ENCODE measurements at places on chromosomes 1 and 21. TPM values are rescaled to one million over a fixed set of nuclear protein-coding genes. Genes with fewer than 3 reads are reported as not detected.

The RAB42 gene
- total RNA-seq = 1.9 TPM

The UTS2 gene
- total RNA-seq = not detected

The RHBDL2 gene
- 19.3 TPM for total RNA-seq

The NBPF20 gene
- total RNA-seq = 4.0 TPM

The ATP1A4 gene
- 16.5 TPM for total RNA-seq

The AMPD2 gene
- 45.8 TPM for total RNA-seq

The FAM43B gene
- total RNA-seq = 0.52 TPM

The LRRC53 gene
- not detected for total RNA-seq

The FAM151A gene
- not detected for total RNA-seq

The PODN gene
- 20.9 TPM for total RNA-seq

The LRRC39 gene
- total RNA-seq = 1.8 TPM

The C1orf141 gene
- not detected for total RNA-seq

The MYOG gene
- not detected for total RNA-seq

The RGSL1 gene
- total RNA-seq = not detected

The LIN28A gene
- total RNA-seq = not detected

The ZSWIM5 gene
- 4.4 TPM for total RNA-seq

The SEMA6C gene
- 6.2 TPM for total RNA-seq

The FCGR1A gene
- 2.9 TPM for total RNA-seq

The COQ8A gene
- total RNA-seq = 32.7 TPM

The YOD1 gene
- 9.8 TPM for total RNA-seq

The SYCP1 gene
- total RNA-seq = not detected

The USP24 gene
- 58.2 TPM for total RNA-seq

The BGLAP gene
- total RNA-seq = 2.2 TPM

The GNAT2 gene
- not detected for total RNA-seq
